Esophagus muscularis mucosa (tissue), 4 donors: ENCODE measurements at places on chromosomes 11 and 22. TPM values are rescaled to one million over a fixed set of nuclear protein-coding genes. Genes with fewer than 3 reads are reported as not detected.

Gene TESMIN
- 2.5 TPM for total RNA-seq

Gene OSM
- 8.3 TPM for total RNA-seq

Gene MYOD1
- not detected for total RNA-seq

Gene RAG2
- total RNA-seq: not detected

DNA sequence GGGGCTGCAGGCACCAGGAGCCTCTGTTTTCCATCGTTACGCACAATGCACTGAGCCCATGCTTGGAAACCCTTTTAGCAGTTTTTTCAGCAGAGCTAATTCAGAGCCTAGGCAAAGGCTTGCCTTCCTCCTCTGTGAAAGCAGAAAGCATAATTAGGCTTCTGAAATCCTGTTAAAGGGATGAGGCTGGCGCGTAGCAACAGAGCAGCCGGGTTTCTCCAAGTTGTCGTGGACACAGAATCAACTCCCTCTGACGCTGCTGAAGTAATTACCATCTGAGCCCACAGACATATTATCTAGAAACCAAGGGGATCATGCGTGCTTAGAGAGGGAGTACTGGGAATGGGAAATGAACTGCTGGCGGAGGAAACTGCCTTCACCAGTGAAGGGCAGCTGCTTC, 85.4 kb downstream of the MYO18B start:
- H3K27ac ChIP-seq: no peak overlapping the region
- DNase-seq: no peak
- no peaks in the 10 kb centered on the region for H3K4me1 ChIP-seq
- no peak overlapping the region for H3K4me3 ChIP-seq
- H3K36me3 ChIP-seq: no peaks in the 10 kb centered on the region

DNA sequence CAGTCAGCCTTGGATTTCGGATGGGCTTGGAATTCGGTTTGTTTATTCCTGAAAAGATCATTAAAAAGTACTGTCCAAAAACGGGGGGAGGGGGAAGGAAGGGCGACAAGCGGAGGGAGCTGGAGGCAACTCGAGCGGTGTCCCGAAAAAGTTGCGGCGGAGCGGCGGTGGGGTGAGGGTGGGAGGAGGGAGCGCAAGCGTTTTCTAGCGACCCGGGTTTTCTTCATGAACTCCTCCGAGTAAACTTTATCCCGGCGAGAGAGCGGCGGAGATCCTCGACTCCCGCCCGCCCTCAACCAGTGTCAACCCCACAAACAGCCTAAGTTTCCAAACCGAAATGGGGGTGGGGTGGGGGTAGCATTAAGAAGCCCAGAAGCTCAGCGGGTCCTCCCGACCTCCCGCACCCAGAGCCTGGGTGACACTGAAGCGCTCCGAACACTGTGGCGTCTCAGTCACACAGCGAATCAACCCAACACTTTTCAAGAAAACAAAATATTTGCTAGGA, 133.0 kb upstream of the C11orf58 start:
- DNase-seq: no peak
- peak overlapping the region; percentile 59 for H3K4me3 ChIP-seq
- H3K27me3 ChIP-seq: peaks cover 82% of the 10 kb centered on the region
- H3K27ac ChIP-seq: peak overlapping the region; percentile 83

- peak overlapping the region; percentile 89 for H3K27ac ChIP-seq
- peak overlapping the region; percentile 64 for H3K4me3 ChIP-seq
- peaks cover 16% of the 10 kb centered on the region for H3K4me1 ChIP-seq
These were observed 698 bp upstream of the ANAPC15 start for GRCh38 chr11:72112978-72113808.

GRCh38 chr11:8878771-8879170, 32.2 kb upstream of the AKIP1 start:
- no peaks in the 10 kb centered on the region for H3K36me3 ChIP-seq
- H3K27me3 ChIP-seq: no peaks in the 10 kb centered on the region
- no peak for DNase-seq
- no peak overlapping the region for H3K27ac ChIP-seq
- no peak overlapping the region for H3K4me3 ChIP-seq

DNA sequence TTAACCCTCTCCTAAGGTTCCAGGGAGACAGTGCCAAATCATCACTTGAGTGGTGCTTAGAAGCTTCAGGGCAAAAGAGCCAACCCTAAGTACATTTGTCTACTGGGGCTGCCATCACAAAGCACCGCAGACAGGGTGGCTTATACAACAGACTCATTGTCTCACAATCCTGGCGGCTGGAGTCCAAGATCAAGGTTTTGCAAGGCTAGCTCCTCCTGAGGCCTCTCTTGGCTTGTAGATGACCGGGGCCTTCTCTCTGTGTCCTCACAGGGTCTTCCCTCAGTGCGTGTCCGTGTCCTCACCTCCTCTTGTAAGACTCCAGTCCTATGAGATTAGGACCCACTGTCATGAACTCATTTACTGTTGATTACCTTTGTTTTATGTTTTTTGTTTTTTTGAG, 34.1 kb upstream of the CD81 start:
- H3K4me3 ChIP-seq: no peak overlapping the region
- no peaks in the 10 kb centered on the region for H3K4me1 ChIP-seq
- no peaks in the 10 kb centered on the region for H3K27me3 ChIP-seq
- DNase-seq: no peak
- H3K27ac ChIP-seq: no peak overlapping the region

DNA sequence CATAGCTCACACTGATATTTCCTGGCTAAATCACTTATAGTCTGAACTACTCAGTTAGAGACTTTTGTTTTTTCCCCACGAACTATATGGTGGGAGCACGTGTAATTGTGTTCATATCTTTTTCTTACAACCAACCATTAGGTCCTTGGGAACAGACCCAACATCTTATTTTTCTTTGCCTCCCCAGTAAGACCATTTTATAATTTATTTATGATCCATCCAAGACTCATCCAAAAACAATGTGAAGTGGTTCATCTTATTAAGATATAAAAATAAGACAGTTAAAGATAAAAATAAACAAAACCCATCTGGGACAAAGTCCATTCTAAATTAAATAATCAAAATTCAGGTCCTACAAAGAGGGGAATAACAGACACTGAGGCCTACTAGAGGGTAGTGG, 90.8 kb downstream of the FAM168A start:
- DNase-seq: no peak
- no peaks in the 10 kb centered on the region for H3K27me3 ChIP-seq
- H3K36me3 ChIP-seq: no peaks in the 10 kb centered on the region

DNA sequence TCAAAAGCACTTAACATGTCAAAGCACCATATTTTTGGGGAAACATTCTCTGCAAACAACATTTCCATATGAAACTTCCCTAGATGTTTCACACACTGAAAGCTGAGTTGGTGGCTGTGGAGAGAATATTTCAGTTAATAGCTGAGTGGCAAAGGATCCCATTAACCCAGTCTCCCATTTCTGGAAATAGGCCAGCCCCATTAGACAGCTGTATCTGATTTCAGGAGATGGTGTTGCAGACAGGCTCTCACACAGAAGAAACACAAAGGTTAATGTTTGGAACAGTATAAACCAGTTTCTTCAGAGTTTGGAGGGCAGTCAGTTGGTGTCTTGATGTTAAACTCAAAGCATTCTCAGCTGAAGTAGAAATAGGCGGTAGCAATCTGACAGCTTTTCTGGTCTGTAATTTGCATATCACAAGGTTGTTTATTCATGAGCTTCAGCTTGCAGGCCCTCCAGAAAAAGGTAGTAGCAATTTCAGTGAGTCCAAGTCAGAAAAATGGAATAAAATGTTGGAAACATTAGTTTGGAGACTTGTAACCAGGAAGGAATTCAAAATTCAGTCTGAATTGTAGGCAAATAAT, 15.5 kb upstream of the ZBTB44 start:
- H3K27me3 ChIP-seq: no peaks in the 10 kb centered on the region
- no peak overlapping the region for H3K4me3 ChIP-seq
- H3K27ac ChIP-seq: no peak overlapping the region
- DNase-seq: no peak
- H3K36me3 ChIP-seq: no peaks in the 10 kb centered on the region
- no peaks in the 10 kb centered on the region for H3K4me1 ChIP-seq

DNA sequence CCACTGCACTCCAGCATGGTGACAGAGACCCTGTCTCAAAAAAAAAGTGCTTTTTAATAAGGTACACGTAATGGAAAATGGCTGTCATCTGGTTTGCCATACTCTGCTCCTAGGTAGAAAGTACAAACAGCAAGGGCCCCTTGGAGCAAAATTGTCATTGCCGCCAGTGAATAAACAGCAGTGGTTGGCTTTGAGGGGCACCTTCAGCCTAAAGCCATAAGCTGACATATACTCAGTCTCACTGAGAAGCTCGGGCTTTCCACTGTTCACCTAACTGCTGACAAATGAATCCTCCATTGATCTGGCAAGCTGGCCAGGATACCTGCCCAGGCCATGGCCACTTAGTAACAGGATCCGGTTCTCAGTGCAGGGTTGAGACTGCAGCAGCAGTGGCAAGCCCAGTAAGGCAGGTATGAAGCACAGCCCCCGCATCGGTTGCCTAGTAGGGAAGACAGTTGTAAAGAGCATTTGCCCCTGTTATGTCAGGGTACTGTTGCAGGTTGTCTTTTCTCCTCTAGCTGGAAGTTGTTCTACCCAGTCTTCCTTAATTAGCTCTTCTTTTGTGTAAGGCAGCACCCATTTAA, 38.8 kb downstream of the MARK2 start:
- H3K27me3 ChIP-seq: no peaks in the 10 kb centered on the region
- H3K4me3 ChIP-seq: no peak overlapping the region
- H3K4me1 ChIP-seq: peaks cover 55% of the 10 kb centered on the region
- DNase-seq: no peak

GRCh38 chr11:66541892-66542291, 4.0 kb downstream of the ZDHHC24 start:
- DNase-seq: no peak
- H3K27me3 ChIP-seq: no peaks in the 10 kb centered on the region
- H3K4me3 ChIP-seq: no peak overlapping the region
- peaks cover 40% of the 10 kb centered on the region for H3K36me3 ChIP-seq
- H3K27ac ChIP-seq: no peak overlapping the region

DNA sequence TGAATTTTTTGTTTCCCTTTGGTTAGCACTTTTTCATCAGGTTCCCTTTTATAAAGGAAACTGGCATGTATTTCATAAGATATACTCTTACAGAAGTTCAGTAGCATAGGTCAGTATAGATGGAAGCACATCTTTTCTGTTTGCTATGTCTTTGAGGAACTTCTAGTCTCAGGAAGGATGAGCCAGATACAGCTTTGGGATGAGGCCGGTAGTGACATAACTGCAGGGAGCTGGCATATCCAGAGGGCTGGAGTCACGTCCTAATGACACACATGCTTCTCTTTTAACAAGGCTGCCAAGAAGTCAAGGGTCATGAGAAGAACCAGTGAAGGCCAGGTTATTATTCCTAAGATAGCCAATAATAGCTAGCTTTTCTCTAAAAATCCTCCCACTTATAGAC, 33.3 kb upstream of the ADSL start:
- H3K36me3 ChIP-seq: peaks cover 100% of the 10 kb centered on the region
- no peak for DNase-seq
- H3K27ac ChIP-seq: peak overlapping the region; percentile 73
- H3K4me1 ChIP-seq: peaks cover 42% of the 10 kb centered on the region
- no peaks in the 10 kb centered on the region for H3K27me3 ChIP-seq

DNA sequence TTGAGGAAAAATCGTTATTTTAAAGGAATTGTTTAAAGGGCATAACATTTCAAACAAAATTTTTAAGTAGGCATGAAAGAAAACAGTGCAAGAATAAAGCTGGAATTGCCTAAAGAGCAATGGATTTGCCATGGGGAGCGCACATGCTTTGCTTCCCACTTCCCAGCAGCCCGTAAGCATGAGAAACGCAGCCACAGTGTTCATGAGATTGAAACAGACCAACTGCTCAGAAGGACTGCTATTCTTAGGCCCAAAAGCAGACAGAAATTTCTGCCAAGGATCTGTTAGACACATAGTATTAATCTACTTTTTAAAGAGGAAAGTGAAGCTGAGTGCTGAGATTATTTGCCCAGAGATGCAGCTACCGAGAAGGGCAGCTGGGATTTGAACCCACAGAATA, 34.2 kb upstream of the TSKU start:
- H3K27ac ChIP-seq: peak overlapping the region; percentile 60
- no peaks in the 10 kb centered on the region for H3K36me3 ChIP-seq
- H3K27me3 ChIP-seq: no peaks in the 10 kb centered on the region
- DNase-seq: no peak
- H3K4me1 ChIP-seq: peaks cover 33% of the 10 kb centered on the region

DNA sequence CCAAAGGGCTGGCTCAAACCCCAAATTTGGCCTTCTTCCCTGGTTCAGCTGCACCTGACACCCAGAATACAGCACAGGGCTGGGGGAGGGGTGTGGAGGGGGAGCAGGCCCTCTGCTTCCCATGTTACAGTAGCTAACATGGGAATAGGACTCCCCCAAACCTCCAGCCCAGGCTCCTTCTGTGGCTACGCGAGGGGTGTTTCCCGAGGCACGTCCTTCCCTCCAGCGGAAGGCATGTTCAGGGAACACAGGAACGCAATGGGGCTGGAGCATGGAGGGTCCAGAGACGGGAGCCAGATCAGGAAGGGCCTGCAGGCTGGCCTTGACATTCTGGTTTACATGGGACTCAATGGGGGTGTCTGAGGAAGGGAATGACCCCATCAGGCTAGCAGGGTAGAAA, 11.8 kb upstream of the IGLL1 start:
- DNase-seq: no peak
- H3K4me3 ChIP-seq: no peak overlapping the region
- H3K4me1 ChIP-seq: no peaks in the 10 kb centered on the region
- H3K27ac ChIP-seq: no peak overlapping the region

DNA sequence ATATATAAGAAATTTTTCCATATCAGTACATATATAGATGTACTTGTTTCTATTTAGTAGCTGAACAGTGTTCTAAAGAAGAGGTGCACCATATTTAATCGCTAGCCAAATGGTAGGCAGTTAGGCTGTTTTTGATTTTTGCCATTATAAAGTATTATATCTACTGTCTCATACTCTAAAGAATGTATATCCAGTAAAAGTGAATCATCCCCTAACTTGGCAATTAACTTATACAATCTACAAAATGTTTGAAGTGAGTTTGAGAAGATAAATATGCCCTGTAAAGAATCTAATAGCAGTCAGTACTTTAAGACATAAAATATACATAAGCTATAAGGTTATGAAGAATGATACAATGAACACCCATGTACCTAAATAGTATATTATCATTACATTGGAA, 291.5 kb downstream of the SWAP70 start:
- no peak overlapping the region for H3K27ac ChIP-seq
- no peak for DNase-seq
- H3K4me1 ChIP-seq: no peaks in the 10 kb centered on the region
- no peak overlapping the region for H3K4me3 ChIP-seq
- no peaks in the 10 kb centered on the region for H3K27me3 ChIP-seq

- H3K36me3 ChIP-seq: no peaks in the 10 kb centered on the region
- no peak overlapping the region for H3K27ac ChIP-seq
- no peak for DNase-seq
- H3K4me3 ChIP-seq: no peak overlapping the region
- H3K4me1 ChIP-seq: no peaks in the 10 kb centered on the region
These were observed 146.5 kb downstream of the CACNA1I start for GRCh38 chr22:39717099-39717498.
